Stimulated activated CD8-positive, alpha-beta memory T cell treated with anti-CD3 and anti-CD28 coated beads, Interleukin-4, amount 100 ng/mL, for 4 hours (primary cell): ENCODE measurements at places on chromosomes 7 and 10.

- no peak for DNase-seq
These were observed 57.7 kb downstream of the NCAPG2 start for GRCh38 chr7:158646766-158647474.

- DNase-seq, result no peak
These were observed 237.9 kb downstream of the TMEM26 start for GRCh38 chr10:61215246-61215645.

DNA sequence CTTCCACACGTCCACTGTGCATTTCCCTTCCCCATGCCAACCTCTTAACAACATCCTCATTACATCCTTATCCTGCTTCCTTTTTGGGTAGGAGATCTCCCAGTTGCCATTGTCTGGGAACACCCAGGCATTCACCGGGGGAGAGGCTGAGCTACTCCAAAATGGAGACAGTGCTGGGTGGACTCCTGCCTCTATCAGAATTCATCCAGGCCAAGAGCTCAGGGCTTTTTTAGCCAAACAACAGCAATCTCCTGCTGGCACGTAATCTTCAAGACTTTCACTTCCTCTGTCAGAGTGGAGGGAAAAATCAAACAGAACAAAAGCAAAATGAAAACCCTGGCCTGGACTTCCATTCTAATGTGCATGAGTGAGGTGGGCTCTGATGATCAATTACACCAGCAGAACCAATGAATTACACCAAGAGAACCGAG is 245.0 kb downstream of the PRPF18 start:
- DNase-seq, result no peak

DNA sequence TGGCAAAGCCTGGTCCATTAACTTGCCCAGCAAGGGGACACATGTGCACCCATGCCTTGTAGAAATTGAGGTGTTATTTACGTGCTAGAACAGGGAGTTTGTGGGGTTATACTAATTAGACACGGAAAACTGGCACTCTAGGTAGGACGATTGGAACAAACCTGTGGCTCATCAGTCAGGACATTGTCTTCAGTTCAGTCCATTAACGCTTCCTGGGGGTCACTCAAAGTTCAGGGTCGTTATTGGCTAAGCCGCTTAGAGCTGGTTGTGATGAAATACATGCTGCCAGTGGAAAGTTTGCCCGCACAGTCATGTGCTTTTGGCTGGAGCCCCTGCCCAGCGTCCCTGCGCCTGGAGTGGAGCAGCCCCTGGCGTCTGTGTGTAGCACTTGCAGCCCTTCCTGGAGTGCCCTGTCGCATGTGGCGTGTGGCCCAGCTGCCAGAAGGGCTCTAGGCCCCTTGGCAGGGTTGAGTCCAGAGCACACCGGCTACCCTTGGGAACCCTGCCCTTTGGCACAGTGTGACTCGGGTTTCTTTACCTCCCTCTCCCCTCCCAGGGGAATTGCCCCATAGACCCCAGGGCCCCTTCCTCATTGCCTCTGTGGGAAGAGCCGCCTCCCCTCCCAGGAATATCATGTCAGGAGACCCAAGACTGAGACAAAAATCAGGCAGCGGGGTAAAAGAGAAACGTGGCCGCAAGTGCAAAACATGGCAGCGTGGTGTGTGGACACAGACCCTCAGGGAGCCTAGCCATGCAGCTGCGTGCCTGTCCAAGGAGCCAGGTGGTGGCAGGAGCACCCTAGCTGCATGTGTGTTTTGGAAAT is 9.8 kb downstream of the ZNF775 start:
- no peak for DNase-seq

- DNase-seq, result no peak
These were observed 639.2 kb downstream of the KCNMA1 start for GRCh38 chr10:76998451-76998850.

GRCh38 chr10:99709480-99710229 is 22.3 kb downstream of the COX15 start:
- no peak for DNase-seq

DNA sequence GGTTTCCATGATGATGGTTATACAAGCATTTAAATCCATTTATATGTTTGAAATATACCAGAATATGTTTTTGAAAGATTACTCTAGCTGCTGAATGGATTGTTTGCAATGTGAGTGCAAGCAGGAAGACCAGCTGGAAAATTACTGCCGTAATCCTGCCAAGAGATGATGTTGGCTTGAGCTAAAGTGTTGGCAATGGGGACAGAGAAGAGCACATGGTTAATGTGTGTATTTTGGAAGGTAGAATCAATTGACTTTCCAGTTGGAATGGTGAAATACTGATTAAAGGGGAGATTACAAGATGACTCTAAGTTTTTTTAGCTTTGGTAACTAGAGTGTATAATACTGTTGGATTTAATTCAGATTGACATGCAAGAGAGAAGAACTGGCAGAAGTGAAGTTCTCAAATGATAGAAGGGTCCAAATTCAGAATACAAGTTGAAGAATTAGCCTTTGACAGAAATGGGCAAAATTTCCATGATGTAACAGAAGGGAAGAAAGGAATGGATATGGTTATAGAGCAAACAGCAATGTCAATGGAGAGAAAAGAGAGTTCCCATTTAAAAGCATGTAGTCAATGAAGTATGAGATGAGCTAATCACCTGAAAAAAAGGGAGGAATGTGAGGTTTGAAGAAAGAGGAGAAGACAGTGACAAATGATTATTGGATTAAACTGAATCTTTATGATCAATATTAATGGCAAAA is 422.0 kb downstream of the CDC14C start:
- DNase-seq, result no peak

GRCh38 chr7:111159426-111159825 is 68.5 kb downstream of the LRRN3 start:
- DNase-seq, result no peak

DNA sequence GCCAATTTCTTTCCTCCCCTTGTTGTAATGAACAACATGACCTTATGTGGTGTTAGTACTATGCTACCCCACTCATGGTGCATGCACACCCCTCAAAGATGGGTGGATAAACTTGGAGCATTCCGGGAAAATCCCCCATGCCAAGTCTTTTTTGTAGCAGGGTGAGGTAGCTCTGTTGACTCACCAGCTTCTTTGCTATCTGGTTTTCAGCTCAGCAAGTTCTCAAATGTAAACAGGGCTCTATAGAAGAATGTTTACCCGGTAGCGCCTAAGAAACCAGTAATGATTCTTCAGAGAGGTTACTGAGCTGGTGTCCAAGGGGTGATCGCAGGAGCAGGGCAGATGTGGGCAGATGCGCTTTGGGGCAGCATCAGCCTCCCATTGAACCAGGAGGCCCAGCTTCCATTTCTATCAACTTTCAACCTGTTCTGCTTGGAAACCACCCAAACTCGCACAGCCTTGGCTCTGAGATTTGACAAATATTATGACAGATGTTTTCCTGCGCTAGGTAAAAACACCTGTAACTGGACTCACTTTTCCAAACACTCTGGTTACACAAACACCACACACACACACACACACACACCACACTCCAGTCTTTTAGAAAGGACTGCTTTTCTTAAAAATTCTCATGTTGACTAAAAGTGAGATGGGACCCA is 87.8 kb downstream of the ZRANB1 start:
- DNase-seq, result no peak

GRCh38 chr7:68752485-68753178 is 845.6 kb upstream of the AUTS2 start:
- no peak for DNase-seq

GRCh38 chr7:42107484-42108240 is 129.3 kb downstream of the GLI3 start:
- no peak for DNase-seq

DNA sequence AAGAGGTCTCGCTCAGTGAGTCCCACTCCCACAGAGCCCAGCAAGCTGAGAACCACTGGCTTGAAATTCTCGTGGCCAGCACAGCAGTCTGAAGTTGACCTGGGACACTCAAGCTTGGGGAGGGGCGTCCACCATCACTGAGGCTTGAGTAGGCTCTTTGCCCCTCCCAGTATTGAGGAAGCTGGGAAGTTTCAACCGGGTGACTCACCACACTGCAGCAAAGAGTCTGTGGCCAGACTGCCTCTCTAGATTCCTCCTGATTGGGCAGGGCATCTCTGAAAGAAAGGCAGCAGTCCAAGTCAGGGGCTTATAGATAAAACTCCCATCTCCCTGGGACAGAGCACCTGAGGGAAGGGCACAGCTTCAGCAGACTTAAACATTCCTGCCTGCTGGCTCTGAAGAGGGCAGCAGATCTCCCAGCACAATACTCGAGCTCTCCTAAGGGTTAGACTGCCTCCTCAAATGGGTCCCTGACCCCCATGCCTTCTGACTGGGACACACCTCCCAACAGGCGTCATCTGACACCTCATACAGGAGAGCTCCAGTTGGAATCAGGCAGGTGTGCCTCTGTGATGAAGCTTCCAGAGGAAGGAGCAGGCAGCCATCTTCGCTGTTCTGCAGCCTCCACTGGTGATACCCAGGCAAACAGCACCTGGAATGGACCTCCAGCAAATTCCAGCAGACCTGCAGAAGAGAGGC is 970.9 kb upstream of the LRRN3 start:
- DNase-seq, result no peak

- no peak for DNase-seq
These were observed 287.1 kb upstream of the SMIM30 start for GRCh38 chr7:113405296-113406056.

DNA sequence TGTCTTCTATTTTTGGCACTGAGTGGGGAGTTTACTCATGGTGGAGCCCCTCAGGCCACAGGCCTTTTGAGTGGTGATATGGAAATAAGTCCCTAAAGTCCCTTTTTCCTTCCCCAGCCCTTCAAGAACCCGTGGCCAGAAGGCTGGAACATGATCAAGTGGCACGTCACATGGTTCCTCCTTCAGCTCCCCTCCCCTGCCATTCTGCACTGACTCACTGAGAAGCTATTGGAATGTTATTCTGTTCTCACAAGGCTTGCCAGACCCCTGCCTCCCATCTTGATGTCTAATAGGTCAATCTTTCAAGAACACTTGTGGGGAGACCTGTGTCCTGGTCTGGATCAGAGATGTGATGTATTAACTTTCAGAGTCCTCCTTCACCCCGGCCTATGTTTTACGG is 279.8 kb downstream of the SEC23IP start:
- no peak for DNase-seq

- no peak for DNase-seq
These were observed 8.8 kb upstream of the CALD1 start for GRCh38 chr7:134770676-134771075.

DNA sequence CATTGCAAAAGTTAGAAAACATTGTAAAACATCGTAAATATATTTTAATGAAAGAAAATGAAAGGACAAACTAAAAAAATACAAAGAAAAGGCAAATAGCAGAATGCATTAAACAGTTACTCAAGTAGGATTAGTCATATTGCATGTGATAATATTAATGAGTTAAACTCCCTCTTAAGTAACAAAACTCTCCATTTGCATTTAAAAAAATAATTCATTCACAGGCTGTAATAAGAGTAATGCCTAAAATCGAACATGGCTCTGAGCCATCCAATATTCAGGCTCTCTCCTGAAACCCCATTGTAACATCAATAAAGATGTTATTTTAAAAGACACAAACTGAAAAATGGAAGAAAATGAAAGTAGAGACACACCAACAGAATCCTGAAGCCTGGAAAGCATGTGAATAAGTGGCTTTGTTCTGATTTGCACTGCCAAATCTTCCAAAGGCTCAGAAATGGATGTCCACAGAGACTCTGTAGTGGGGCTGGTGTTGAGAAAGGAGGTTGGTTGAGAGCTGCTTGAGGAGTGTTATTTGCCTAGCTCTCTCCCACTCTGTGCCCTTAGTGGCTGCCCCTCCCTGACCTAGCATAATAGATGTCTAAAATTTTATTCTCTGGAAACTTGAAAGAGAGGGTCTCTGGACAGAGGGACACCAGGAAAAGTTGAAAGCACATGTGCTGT is 268.3 kb upstream of the MEOX2 start:
- no peak for DNase-seq

GRCh38 chr10:113235508-113235907 is 285.5 kb downstream of the TCF7L2 start:
- no peak for DNase-seq

DNA sequence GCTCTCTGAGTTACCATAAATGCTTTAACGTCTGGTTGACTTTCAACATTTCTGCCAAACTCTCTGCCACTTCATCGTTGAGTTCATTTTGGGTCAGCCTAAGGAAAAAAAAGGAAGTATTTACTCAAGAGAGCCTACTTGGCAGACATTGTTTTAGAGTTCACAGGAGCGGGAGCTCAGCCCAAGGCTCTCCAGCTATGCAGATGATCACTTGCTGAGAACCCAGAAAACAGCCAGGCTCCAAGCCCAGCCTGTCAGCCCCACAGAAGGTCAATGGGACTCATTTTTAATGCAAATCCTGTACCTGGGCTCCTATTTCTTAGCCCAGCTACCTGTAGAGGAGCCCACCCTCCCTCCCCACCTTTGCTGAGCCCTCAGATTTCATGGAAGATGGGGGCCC is 45.5 kb downstream of the NOD1 start:
- no peak for DNase-seq

DNA sequence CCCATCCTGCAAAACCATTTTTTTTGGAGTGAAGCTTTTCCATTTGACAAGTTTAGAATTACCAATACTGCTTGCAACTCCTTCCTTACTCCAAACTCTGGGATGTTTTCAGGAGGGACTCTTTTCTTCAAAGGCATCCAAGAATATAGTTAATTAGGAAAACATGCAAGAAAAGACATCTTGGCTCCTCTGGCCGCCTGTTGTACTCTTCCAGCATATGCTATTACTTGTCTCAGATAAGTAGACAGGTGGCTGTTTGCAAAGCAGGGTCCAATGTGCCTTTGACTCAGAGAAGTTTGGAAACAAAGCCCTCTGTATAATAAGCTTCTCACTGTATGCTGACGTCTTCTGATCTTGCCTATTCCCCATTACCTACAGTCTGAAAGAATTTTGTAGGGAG is 746.5 kb downstream of the AUTS2 start:
- DNase-seq, result no peak

DNA sequence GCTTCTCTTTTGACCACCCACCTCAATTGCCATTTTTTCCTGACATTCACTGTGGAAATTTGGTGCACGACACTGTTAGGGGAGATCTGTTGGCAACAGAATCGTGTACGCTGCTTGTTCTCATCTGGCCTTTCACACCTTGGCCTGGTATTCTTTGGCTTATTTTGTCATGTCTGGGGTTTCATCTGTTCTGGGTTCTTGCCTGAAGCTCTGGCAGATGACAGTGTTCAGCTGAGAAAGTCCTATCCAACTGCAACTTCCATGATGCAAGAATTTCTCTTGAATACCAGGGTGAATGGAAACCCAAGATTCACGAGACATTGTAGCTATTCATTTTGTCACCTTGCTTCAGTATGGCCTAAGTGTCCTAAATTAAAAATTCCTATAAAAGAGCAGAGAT is 82.6 kb upstream of the CELF2 start:
- DNase-seq, result no peak

- DNase-seq, result no peak
These were observed 3.5 kb upstream of the ACSL5 start for GRCh38 chr10:112370424-112370819.

DNA sequence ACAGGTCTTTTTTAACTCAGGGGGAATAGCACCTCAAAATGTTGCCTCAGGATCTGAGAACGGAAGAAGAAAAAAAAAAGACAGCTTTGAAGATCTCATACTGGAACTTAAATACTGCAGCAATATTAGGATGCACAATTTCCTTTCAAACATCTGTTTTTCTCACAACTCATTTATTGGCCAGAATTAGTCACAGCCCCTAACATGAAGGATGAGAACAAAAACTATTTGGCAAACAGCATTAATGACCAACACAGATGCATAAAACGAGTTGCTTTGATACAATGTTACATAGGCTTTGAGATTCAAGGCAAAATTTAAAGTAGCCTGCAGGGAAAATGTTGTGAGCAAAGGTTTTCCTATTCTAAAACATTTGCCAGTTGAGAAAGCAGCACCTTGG is 36.5 kb downstream of the JMJD1C start:
- DNase-seq, result no peak
